ENCODE measurements at places on chromosomes 2 and 18. TPM values are rescaled to one million over a fixed set of nuclear protein-coding genes. Genes with fewer than 3 reads are reported as not detected.
A peak's percentile ranks its signal among the peaks of the same experiment; 100 is the strongest.

The PLB1 gene
- total RNA-seq: 0.12 TPM

The SANBR gene
- total RNA-seq: 47.3 TPM

The SIGLEC15 gene
- total RNA-seq: not detected

The RFTN2 gene
- 8.2 TPM for total RNA-seq

The COL4A4 gene
- 0.60 TPM for total RNA-seq

The AQP12A gene
- not detected for total RNA-seq

The CRACDL gene
- 0.07 TPM for total RNA-seq

The KCNG2 gene
- total RNA-seq: 0.99 TPM

- DNase-seq: no peak
- no peak overlapping the region for H3K4me3 ChIP-seq
- no peak overlapping the region for H3K27ac ChIP-seq
- no peaks in the 10 kb centered on the region for H3K36me3 ChIP-seq
- H3K27me3 ChIP-seq: no peaks in the 10 kb centered on the region
- peaks cover 16% of the 10 kb centered on the region for H3K4me1 ChIP-seq
Observed at GRCh38 chr2:43255296-43255910, 29.0 kb upstream of the ZFP36L2 start.

- H3K36me3 ChIP-seq: no peaks in the 10 kb centered on the region
- no peaks in the 10 kb centered on the region for H3K4me1 ChIP-seq
- no peak for DNase-seq
- H3K27me3 ChIP-seq: no peaks in the 10 kb centered on the region
- no peak overlapping the region for H3K27ac ChIP-seq
Observed at GRCh38 chr18:45566025-45566740, 49.1 kb upstream of the SLC14A2 start.

- H3K4me3 ChIP-seq: no peak overlapping the region
- no peaks in the 10 kb centered on the region for H3K27me3 ChIP-seq
- no peaks in the 10 kb centered on the region for H3K36me3 ChIP-seq
Observed at GRCh38 chr18:58813105-58813504, 51.6 kb upstream of the ZNF532 start.

- H3K27me3 ChIP-seq: no peaks in the 10 kb centered on the region
- H3K4me3 ChIP-seq: no peak overlapping the region
- no peak for DNase-seq
- no peak overlapping the region for H3K27ac ChIP-seq
- H3K4me1 ChIP-seq: no peaks in the 10 kb centered on the region
Observed at GRCh38 chr2:152120430-152120829, 21.6 kb upstream of the CACNB4 start.

DNA sequence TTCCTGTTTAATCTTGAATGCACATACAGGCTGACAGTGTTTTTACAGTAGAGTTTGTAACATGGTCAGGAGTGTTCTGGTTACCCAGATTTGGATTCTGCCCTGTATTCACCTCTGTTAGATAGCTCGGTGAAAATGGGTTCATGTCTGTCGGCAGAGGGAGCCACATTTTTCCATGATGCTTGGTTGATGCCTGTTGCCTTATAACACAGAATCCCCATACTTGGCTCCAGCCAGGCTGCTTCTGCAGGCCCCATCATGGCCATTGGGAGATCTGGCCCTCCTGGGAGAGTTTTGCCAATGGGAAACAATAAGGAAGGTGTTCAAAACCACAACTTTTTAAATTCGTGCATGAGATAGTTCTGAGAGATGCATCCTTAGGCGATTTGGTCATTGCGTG lies 78.1 kb downstream of the WDSUB1 start:
- H3K27me3 ChIP-seq: peaks cover 8% of the 10 kb centered on the region
- DNase-seq: no peak
- peaks cover 38% of the 10 kb centered on the region for H3K4me1 ChIP-seq
- no peaks in the 10 kb centered on the region for H3K36me3 ChIP-seq
- no peak overlapping the region for H3K4me3 ChIP-seq

- H3K27me3 ChIP-seq: no peaks in the 10 kb centered on the region
- H3K27ac ChIP-seq: no peak overlapping the region
- H3K4me1 ChIP-seq: no peaks in the 10 kb centered on the region
- no peak overlapping the region for H3K4me3 ChIP-seq
- DNase-seq: no peak
Observed at GRCh38 chr2:164816046-164816445, 25.6 kb downstream of the COBLL1 start.

GRCh38 chr2:145744541-145745386 lies 1224.8 kb upstream of the ZEB2 start:
- H3K4me3 ChIP-seq: no peak overlapping the region
- no peaks in the 10 kb centered on the region for H3K36me3 ChIP-seq
- no peaks in the 10 kb centered on the region for H3K4me1 ChIP-seq
- H3K27ac ChIP-seq: no peak overlapping the region

- no peak for DNase-seq
- no peaks in the 10 kb centered on the region for H3K4me1 ChIP-seq
- no peaks in the 10 kb centered on the region for H3K36me3 ChIP-seq
- H3K27ac ChIP-seq: no peak overlapping the region
- H3K4me3 ChIP-seq: no peak overlapping the region
- no peaks in the 10 kb centered on the region for H3K27me3 ChIP-seq
Observed at GRCh38 chr2:8627019-8627691, 54.7 kb upstream of the ID2 start.

DNA sequence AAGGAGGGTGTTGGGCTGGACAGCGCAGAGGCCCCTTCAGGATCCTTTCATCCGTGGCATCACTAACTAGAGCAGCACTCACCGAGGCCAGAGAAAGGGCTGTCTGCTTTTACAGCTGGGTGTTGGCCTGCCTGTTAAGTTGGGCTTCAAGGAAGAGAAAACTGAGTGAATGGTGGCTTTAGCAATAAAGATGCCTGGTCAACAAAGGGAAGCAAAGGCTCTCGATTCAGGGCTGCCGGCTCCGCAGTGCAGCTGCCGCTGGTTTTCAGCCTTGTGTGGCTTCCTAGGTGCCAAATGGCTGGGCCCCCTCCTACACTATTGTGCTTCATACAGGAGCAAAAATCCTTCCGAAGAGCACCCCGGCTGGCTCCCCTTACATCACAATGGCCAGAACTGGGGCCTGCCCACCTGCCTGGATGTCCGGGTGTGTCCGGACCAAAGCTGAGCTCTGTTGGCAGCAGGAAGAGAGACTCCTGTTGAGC lies 61.0 kb upstream of the GPR45 start:
- peaks cover 15% of the 10 kb centered on the region for H3K4me1 ChIP-seq
- no peak overlapping the region for H3K4me3 ChIP-seq
- no peaks in the 10 kb centered on the region for H3K36me3 ChIP-seq
- H3K27ac ChIP-seq: no peak overlapping the region
- peak; percentile 4 for DNase-seq

DNA sequence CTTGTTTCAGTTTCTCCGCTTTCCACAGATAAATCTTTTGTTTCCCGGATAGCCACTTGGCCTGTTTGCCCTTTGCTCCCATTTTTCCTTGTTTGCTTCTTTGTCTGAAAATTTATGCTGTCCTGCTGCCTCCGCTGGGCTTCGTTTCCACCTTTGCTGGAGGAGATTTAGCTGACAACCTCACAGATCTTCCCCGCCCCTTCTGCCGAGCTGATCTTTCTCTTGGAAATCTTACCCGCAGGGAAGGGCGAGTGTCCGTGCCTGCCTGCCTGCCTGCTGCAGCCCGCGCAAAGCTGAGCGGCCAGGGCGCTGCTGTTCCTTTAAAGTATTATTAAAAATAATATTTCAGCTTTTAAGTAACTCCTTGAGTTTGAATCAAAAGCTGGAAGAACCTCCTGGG lies 1.4 kb upstream of the XRCC5 start:
- peak overlapping the region; percentile 93 for H3K4me3 ChIP-seq
- peaks cover 23% of the 10 kb centered on the region for H3K36me3 ChIP-seq
- peaks cover 50% of the 10 kb centered on the region for H3K4me1 ChIP-seq
- no peaks in the 10 kb centered on the region for H3K27me3 ChIP-seq

DNA sequence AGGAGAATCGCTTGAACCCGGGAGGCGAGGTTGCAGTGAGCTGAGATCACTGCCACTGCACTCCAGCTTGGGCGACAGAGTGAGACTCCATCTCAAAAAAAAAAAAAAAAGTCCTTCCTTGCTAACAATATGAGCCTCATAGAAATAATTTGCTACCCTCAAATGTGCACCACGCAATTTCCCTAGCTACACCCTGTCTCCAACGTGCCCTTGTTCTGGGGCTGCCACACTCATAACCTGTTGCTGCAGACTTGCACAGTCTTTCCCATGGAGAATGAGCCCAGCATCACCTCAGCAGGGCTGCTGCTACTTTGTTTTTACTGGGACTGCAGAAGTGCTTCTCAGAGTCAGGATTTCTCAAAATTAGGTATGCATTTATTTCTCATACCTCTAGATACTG lies 46.4 kb upstream of the ZNG1B start:
- no peak for DNase-seq
- H3K4me3 ChIP-seq: no peak overlapping the region
- H3K27me3 ChIP-seq: peaks cover 3% of the 10 kb centered on the region
- no peak overlapping the region for H3K27ac ChIP-seq

DNA sequence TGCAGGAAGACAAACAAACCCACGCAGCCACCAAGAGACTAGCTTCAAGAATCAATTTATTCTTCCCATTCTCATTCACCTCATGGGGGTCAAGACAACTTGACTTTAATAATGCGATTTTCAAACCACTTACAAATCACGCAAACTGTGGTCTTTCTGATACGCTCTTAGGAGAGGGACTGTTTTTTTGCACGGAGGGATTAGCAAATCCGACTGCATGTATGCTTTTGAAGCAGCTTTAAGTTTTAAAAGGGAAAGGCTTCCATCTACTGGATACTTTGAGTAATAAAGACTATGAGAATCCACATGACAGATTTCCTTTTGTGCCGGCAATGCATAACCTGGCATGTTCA lies 322.9 kb upstream of the KCNJ3 start:
- H3K36me3 ChIP-seq: no peaks in the 10 kb centered on the region
- no peaks in the 10 kb centered on the region for H3K27me3 ChIP-seq
- peak; percentile 70 for DNase-seq
